Activated CD8-positive, alpha-beta T cell treated with anti-CD3 and anti-CD28 coated beads, Interleukin-2, amount 10 ng/mL, durations not matched to agents 7 days and 5 days (primary cell): ENCODE measurements at places on chromosomes 3 and 15.

- no peak for DNase-seq
Observed at GRCh38 chr15:63408524-63408923, 26.9 kb upstream of the CA12 start.

DNA sequence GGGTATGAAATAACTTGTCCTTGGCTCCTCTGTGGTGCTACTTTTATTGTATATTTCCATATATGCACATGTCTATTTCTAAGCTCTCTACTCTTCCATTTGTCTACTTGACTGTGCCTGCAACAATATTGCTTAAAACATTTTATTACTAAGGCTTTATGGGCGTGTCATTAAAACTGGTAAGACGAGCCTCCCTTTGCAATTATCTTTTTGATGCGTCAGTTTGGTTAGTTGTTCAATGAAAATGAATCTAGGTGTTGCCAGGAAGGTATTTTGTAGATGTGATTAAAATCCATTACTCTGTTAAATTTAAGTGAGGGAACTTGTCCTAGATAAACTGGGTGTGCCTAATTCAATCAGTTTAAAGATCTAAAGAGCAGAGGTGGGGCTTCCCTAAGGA lies 12.9 kb upstream of the TRA2B start:
- DNase-seq: no peak

DNA sequence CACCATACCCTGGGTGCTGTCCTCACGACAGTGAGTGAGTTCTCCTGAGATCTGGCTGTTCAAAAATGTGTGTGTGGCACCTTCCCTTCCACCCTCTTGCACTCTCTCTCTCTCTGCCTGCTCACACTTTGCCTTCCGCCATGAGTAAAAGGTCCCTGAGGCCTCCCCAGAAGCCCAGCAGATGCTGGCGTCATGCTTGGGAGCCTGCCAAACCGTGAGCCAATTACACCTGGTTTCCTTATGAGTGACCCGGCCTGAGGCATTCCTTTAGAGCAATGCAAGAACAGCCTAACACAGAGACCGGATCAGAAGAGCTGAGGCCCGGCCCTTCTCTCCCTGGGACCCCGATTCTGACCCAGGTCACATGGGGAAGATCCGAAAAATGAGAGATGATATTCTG lies 15.4 kb downstream of the TMEM44 start:
- no peak for DNase-seq

GRCh38 chr3:151386056-151386455 lies 1.5 kb upstream of the P2RY12 start:
- no peak for DNase-seq

- DNase-seq: no peak
Observed at GRCh38 chr3:143188881-143189280, 69.3 kb downstream of the CHST2 start.

- DNase-seq: no peak
Observed at GRCh38 chr3:130488288-130488687, 28.7 kb upstream of the COL6A6 start.

DNA sequence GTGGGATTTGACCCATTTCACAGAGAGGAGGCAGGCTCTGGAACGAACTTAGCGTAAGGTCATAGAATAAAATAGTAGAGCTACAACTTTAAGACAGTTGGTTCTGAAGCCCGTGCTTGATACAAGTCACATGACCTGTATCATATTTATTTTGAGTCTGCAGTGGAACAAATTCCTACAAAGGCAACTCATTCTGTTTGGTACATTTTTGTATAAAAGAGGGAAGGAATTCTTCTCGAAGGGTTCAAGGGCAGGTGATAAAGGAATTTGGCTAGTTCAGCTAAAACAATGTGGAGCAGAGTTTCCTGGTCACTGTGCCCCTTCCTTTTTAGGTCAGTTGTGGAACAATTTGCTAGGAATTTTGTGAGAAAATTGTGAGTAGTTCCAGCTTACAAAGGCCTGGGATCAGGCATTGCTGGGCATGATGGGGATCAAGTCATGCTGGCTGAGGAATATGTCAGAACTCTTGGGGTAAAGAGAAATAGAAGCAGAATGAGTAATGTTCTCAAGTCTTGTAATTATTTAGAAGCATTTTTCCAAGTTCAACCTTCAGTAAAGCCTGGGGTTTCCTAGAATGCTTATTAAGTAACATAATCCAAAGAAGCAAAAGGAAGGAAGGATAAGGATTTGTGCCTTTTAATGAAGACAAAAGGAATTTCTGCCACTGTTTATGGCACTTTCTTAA lies 19.1 kb downstream of the USP3 start:
- no peak for DNase-seq

GRCh38 chr3:45749880-45750279 lies 46.5 kb downstream of the SLC6A20 start:
- DNase-seq: no peak

GRCh38 chr3:177579419-177579818 lies 382.1 kb upstream of the TBL1XR1 start:
- no peak for DNase-seq

DNA sequence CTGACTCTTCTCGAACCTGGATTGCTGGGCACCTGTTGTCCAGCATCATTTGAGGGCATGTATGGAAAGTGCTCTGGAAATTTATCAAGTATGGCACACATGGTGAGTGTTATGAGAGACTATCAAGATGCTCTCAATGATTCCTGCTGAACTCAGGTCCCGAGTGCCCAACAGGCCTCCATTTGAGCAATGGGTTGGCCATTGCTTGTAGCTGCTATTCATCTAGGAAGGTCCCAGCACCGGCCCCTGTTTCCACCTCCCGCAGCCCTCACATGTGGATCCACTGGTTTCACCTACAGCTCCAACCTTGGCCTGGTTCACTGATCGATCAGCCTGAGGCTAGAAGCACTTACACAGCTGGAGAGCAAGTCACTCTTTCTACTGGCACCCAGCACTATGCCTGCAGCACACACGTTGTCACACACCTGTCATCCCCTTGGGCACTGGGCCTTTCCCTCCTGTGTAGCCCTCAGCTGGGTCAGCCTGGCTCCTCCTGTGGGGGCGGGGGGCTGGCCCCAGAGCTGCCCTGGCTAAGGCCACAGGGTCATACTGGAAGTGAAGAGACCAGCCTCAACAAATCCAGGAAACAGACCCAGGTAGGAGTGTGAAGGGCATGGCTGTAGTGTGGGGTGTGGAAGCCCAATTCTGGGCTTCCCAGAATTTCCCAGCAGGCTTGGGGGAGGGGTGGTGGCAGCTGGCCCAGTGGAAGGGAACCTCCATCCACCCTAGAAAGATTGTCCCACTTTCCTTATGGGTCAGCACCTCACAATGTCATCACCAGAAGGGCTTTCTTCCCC lies 41.7 kb upstream of the SMAD3 start:
- no peak for DNase-seq

DNA sequence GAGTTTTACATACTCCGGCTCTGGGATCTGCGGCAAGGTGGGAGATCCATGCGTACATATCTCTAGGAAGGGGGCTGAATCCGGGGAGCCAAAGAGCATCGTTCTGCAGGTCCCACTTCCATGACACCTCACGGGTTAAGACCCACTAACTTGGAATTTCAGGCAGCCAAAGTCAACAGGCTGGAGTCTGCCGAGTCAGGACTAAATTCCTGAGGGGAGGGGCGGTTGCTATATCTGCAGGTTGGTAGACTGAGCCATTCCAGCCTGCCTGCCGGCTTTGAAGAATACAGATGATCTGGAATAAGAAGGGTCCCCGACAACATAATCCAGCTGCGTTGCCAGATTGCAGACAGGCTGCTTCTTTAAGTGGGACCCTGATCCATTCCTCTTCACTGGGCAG lies 65.4 kb upstream of the PEX5L start:
- no peak for DNase-seq
